NB4 (cell line): ENCODE measurements at places on chromosomes 1 and 21.

- DNase-seq: no peak
Measured at GRCh38 chr1:174580801-174581200, 133.0 kb downstream of the GPR52 start.

DNA sequence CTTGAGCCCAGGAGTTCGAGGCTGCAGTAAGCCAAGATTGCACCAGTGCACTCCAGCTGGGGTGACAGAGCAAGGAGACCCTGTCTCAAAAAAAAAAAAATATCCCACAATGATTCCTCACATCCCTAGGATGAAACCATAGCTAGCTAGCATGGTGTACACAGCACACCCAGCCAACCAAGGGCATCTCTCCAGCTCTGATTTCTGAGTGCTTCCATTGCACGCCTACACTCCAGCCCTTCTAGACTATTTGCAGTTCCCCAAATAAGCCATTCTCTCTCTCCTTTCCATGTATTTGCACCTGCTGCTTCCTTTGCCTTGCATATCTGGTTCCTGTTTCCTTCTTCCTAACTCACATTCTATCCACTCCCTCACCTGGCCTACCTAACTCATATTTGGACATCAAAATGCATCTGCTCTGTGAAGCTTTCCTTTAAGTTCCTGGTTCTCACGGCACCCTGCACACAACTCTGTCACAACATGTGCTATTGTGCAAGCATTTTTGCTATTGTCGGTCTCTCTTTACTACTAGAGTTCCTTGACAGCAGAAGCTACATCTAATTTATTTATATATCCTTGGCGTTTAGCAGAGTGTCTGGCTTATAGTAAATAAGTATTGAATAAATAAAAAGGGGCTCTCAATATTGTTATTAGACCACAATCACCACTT is 2.4 kb upstream of the ELAPOR1 start:
- DNase-seq: peak; percentile 62

DNA sequence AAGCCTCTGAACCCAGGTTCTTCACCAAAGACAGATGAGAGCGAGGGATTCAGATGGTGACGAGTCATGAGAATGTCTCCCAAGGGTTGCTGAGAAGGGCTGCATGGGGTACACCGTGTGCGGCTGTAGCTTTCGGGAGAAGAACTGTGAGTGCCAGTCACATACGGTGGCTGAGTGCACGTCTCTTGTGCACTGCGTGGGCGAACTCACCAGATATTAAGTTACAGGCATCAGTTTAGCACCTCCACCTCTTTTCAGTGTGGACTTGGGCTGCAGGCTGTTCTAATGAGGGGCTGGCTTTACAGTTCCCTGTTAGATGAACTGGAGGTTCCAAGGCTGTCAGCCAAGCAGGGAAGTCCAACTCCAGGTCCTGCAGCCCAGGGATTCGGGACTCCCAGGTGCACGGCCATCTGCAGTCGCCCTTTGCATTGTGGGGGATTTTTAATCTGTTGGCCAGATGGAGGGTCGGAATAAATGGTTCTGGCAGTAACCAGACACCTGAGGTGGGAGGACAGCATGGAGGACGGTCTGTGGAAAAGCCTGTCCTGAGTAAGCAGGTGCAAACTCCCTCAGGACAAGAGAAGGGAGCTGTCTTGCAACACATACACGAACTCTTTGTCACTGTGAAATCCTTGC is 26.5 kb upstream of the AVPR1B start:
- DNase-seq: no peak

DNA sequence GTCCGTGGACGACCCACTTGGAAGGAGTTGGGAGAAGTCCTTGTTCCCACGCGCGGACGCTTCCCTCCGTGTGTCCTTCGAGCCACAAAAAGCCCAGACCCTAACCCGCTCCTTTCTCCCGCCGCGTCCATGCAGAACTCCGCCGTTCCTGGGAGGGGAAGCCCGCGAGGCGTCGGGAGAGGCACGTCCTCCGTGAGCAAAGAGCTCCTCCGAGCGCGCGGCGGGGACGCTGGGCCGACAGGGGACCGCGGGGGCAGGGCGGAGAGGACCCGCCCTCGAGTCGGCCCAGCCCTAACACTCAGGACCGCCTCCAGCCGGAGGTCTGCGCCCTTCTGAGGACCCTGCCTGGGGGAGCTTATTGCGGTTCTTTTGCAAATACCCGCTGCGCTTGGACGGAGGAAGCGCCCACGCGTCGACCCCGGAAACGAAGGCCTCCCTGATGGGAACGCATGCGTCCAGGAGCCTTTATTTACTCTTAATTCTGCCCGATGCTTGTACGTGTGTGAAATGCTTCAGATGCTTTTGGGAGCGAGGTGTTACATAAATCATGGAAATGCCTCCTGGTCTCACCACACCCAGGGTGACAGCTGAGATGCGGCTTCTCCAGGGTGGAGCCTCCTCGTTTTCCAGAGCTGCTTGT is 32.4 kb downstream of the PRMT2 start:
- peak; percentile 95 for DNase-seq

DNA sequence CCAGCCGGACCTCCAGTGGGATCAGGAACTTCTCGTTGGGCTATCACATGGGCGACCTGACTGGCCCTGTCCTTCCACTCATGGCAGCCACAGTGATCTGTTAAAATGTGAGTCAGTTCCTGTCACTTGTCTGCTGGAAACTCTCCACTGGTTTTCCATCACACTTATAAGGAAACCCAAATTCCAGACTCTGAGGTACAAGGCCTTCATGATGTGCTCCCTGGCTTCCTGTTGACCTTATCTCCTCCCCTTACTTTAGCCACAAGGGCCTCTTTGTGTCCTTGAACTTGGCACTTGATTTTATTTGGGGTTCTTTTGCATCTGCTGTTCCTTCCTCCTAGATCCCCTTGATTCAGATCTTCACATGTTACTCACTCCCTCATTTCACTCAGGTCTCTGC is 96.8 kb downstream of the TENT5C start:
- no peak for DNase-seq

DNA sequence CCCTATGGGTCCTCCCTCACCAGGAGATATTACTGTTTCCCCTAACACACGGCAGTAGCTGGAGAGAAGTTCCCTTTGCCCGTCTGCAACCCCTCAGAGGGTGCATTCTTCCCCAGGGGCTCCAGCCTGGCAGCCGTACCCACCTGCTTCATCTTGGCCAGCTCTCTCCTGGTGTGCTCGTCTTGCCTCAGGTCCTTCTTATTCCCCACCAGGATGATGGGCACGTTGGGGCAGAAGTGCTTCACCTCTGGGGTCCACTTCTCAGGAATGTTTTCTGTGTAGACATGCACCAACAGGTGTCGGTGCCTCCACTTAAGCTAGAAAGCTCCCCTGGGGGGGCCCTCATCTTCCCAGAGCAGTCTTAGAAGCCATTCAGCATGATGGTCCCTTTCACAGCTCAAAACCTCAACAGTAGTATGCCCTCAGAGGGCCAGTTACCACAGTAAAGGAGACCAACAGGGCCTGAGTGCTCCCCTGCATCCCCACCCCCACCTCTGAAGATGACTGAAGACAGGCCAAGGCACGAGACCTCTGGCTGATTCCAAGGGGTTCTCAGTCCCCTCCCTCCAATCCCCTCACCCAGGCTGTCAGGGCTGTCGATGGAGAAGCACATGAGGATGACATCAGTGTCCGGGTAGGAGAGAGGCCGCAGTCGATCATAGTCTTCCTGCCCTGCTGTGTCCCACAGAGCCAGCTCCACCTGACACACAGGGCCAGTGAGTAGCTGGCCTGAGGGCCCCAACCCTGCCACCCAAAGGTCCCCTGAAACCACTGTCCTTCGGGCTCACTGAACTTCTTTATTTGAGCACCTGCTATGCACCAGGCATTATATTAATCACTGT is 4.3 kb downstream of the RHOC start:
- DNase-seq: no peak

DNA sequence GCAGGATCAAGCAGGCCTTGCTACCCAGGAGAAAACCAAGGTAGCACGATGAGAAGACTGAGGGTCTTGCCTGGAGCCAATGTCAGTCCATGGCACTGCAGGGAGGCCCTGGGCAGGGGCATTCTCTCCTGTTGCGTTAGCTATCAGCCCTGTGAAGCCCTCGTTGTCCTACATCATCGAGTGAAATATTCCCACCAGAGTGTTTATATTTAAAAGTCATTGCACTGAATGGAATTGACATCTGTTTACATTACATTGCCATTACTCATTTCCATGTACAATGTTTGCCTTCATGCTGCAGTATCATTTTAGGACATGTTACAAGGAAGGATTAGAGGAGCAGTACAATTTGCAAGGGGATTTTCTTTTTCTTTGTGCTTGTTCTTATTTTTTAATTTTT is 243.9 kb downstream of the KAZN start:
- DNase-seq: no peak

GRCh38 chr1:167819849-167820683 is 93.9 kb downstream of the ADCY10 start:
- peak; percentile 51 for DNase-seq

DNA sequence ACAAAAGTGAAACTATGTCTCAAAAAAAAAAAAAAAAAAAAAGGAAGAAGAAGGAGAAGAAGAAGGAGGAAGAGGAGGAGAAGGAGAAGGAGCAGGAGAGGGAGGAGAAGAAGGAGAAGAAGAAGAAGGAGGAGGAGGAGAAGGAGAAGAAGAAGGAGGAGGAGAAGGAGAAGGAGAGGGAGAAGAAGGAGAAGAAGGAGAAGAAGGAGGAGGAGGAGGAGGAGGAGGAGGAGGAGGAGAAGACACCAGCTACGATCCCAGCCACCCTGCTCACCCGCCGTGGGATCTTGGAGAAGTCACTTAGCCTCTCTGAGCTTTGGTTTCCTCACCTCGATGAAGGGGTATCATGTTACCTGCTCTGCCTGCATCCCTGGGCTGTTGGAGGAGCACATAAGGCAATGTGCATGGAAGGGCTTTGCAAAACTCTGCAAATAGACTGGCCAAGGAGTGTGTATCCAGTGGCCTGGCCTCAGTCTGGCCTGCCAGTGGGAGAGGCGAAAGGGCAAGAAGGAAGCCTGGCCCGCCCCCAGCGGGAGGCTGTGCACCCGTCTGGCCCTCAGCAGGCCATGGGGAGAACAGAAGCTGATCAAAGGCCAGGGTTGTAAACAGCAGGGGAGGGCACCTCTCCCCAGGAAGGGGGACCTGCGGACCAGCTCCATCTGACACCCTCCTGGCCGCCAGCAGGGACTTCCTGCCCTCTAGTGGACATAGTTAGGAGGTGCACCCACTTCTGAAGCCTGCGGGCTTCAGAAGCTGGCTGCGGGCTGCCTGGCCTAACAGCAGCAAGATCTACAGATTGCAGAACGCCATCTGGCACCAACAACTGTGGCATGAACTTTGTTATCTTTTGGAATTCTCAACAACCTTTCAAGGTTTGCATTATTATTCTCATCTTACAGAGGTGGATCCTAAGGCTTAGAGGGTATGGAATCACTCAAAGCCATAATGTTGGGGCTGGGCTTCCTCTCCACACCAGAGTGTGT is 19.2 kb upstream of the CDK18 start:
- peak; percentile 72 for DNase-seq

DNA sequence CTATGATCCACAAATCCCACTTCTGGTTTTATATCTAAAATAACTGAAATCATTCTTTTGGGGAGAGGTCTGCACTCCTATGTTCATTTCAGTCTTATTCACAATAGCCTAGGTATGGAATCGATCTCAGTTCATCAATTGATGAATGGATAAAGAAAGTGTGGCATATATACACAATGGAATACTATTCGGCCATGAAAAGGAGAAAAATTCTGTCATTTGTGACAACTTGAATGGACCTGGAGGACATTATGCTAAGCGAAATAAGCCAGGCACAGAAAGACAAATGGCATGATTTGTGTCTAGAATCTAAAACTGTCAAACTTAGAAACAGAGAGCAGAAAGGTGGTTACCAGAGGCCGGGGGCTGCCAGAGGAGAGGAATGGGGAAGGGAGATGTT is 5.4 kb upstream of the KRTAP10-8 start:
- DNase-seq: no peak

DNA sequence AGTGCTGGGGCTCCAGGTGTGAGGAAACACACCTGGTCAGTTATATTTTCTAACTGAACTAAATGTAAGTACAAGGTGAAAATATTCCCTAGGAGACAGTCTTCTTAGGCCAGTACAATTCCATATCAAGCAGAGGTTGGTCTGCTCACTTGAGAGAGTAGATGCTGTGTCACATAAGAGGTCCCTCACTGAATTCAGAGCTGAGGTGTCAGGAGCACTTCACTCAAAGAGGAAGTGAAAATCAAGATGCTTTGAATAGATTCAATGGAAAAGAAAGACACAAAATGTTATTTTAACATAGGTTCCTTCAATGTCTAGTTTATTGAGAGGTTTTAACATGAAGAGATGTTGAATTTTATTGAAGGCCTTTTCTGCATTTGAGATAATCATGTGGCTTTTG is 4.3 kb upstream of the FCRL3 start:
- DNase-seq: no peak

- no peak for DNase-seq
Measured at GRCh38 chr21:36916718-36917117, 49.8 kb downstream of the HLCS start.

DNA sequence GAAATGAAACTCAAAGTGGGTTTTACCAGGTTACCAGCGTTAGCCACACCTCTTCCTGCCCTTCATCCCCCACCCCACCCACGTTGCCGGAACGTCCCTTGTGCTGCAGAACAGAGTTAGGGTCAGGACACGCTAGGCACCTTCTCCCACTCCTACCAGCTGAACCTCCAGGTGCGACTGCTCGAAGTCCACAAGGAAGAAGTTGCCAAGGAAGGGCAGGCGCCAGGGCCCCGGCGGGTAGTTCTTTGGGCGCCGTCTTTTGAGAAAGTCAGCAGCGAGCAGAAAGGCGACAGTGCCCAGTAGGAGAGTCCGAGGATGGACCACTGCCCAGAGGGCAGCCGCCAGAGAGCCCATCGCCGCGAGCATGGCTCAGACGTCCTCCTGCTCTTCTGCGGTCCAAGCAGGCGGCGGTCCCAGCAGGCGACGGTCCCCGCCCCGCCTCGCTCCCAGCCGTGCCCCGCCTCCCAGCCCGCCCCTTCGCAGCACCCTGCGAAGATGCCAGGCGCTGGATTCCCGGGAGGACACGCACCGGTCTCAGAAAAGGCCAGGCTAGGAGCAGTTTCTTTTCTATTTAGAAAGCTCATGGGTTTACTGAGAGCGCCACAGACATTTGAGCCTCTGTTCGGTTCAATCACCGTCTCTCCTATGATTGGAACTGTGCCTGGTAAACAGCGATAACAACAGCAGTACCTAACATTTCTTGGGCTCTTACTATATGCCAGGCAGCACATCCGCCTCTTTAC is at the start of gene CYP2J2:
Gene CYP2J2, minus strand, starts transcription at position 393 of the 743 bp plus-strand sequence. Its CDS starts 27 bp downstream, at position 366.
- DNase-seq: no peak

- no peak for DNase-seq
Measured at GRCh38 chr21:22892028-22892427, 1893.8 kb downstream of the NCAM2 start.
